Cortex of kidney (tissue), 1 donor: ENCODE measurements at places on chromosomes 1 and 21.

DNA sequence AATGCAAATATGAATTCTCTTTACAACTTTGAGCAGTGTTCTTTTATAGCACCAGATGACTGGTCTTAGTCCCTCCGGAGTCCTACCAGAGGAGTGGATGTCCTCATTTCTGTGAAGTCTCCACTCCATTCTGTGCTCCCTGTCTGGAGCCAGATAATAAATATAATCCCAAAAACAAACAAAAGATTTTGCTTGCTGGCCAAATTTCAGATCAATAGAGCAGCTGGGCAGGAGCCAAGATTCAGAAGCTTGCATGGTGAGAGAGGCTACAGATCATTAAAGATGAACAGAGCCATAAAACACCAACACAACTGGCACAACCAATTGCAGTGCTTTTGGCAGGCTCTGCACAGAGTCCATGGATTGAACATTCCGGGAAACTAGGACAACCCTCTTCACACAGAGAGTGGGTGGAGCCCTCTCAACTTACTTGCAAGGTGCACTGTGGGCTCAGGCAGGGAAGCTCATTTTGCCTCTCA, 231.5 kb upstream of the SNX7 start:
- DNase-seq, result no peak

DNA sequence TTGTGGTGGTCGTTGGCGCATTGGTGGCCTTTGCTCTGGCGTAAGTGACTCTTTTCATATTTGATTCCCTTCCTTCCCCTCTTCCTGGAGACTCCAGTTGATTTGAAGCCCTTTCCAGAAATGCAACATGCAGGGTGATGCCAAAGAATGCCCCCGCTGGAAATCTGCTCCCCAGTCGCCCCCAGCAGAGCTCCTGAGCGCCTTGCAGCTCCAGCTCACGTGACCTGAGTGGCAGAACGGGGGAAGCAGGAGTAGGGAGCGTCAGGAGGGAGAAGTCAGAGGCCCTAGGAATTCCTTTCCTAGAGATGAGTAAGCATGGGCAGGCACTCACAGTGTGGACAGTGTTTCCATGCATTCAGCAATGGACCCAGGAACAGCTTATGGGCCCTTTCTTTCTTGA, 255.9 kb downstream of the CACNA1E start:
- no peak for DNase-seq

GRCh38 chr1:6588128-6588892, 8.5 kb downstream of the ZBTB48 start:
- DNase-seq, result no peak

DNA sequence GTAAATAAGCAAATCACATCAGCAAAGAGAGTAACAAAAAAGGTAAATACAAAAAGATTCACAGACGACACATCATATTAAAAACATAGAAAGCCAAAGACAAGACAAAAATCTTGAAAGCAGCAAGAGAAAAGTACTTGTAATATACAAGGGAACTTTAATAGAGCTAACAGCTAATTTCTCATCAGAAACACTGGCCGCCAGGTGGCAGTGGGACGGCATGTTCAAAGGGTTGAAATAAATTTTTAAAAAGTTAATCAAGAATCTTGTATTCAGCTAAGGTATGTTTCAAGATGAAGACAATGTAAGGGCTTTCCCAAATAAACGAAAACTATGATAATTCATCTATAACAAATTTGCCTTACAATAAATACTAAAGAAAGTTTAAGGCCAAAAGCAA, 358.1 kb downstream of the LRRIQ3 start:
- no peak for DNase-seq

GRCh38 chr1:224929335-224930237, at the start of gene DNAH14:
Gene DNAH14 (plus strand): TSS chr1:224929675. CDS start chr1:224952703, 23,028 bp downstream.
- no peak for DNase-seq

DNA sequence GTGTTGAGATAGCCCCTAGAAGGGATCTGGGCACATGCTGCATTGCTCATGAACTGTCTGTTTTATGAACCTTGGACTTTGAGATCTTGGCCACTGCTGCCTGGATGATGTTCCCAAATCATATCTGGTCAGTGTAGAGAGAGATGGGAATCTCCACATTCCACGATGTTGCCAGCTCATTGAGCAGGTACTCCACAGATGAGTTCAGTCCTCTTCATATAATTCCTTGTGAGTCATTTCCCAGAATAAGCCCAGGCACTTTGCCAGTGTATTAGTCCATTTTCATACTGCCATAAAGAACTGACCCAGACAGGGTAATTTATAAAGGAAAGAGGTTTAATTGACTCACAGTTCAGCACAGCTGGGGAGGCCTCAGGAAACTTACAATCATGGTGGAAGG, 254.0 kb upstream of the RUNX1 start:
- no peak for DNase-seq

DNA sequence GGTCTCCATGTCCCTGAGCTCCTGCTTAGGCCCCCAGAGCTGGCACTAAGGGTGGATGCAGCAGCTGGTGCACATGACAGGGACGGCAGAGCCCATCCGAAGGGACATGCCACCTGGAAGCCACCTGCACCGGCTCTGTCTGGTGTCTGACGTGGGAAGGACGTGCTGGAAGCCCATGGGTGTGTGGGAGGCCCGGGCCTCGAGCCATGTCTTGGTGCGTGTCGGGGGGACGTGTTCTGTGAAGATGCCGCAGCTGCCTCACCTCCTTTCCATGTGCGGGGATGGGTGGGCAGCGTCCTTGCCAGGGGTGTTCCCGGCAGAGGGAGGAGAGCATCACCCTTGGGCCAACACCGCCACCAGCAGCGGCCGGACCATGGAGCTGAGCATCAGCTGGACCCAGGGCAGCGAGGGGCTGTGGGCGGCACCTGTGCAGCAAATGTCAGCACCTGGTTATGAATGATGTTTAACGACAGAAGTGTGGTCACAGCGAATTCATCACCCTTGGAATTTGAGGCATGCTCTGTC, 15.5 kb upstream of the POFUT2 start:
- no peak for DNase-seq

- no peak for DNase-seq
These were observed 11.8 kb downstream of the PATJ start for GRCh38 chr1:61753998-61754508.

GRCh38 chr1:210405316-210405715, 76.6 kb downstream of the HHAT start:
- no peak for DNase-seq

- DNase-seq, result no peak
These were observed 61.7 kb downstream of the KCNN3 start for GRCh38 chr1:154808261-154808908.

- DNase-seq, result no peak
These were observed 91.9 kb upstream of the TSPAN2 start for GRCh38 chr1:115181231-115181630.

GRCh38 chr1:192080684-192081083, 77.6 kb upstream of the RGS18 start:
- no peak for DNase-seq

DNA sequence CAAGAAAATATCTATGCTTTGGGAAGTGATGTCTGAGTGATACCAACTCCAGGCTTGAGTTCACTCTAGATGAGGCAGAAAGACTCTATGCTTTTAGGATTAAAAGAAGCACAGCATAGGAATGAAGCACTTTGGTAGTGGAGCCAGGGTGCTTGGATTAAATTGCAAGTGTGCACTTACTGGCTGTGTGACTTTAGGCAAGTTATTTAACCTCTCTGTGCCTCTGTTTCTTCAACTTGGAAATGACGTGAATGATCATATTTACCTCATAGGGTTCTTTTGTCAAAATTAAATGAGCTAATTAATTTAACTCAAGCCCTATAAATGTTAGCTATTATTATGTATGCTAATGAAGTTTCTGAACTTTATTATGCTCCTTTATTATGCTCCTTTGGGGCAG, 446.1 kb downstream of the TTLL7 start:
- no peak for DNase-seq

- DNase-seq, result no peak
These were observed 83.6 kb downstream of the SIK1 start for GRCh38 chr21:43343095-43343991.

DNA sequence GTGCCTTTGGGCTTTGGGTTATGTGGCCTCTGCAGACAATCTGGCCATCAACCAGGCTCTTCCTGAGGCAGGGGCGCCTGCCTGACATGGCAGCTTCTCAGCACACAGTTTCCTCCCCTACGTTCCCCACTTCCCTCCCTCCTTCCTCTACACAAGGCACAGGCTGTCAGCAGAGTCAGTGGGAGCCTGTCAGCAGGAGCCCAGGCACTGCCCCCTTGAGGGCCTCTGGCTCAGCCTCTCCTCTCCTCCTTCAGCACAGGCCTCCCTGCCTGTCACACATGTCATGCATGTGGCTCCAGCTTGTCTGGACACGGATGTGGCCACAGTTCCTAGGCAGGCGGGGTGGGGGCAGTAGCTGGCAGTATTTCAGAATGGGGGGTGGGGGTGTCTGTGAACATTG, 52.2 kb upstream of the ARTN start:
- no peak for DNase-seq

DNA sequence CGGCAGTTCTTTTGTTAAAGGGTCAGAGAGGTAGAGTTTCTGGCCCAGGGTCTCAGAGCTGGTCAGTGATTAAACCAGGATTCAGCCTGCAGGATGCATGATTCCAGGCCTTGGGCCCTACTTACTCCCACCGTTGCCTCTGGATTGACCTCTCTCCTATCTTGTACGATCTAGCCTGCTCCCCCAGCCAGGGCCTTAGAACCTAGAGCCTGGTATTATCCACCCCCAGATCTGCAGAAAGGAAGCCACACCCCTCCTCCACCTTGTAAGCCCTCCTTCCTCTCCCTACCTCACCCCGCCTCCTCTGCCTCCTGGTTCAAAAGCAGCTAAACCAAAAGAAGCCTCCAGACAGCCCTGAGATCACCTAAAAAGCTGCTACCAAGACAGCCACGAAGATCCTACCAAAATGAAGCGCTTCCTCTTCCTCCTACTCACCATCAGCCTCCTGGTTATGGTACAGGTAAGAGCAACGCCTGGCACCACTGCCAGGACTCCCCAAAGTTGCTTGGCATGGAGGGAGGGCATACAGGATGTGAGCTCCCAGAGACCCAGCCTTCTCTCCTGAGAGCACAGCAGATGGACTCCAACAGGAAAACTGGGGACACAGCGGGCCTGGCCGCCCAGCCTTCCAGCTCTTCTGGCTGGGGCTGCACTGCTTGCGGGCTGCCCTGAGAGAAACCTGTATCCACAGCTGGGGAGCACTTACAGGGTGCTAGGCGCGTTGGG, at the start of gene CD52:
TSS of gene CD52 (plus strand) at position 347 of the 726 bp plus-strand sequence. CDS start at position 407, 60 bp downstream.
- DNase-seq, result no peak

GRCh38 chr1:239719642-239720258, 333.4 kb downstream of the CHRM3 start:
- no peak for DNase-seq

GRCh38 chr1:164701189-164701761, 142.3 kb downstream of the PBX1 start:
- DNase-seq, result no peak

DNA sequence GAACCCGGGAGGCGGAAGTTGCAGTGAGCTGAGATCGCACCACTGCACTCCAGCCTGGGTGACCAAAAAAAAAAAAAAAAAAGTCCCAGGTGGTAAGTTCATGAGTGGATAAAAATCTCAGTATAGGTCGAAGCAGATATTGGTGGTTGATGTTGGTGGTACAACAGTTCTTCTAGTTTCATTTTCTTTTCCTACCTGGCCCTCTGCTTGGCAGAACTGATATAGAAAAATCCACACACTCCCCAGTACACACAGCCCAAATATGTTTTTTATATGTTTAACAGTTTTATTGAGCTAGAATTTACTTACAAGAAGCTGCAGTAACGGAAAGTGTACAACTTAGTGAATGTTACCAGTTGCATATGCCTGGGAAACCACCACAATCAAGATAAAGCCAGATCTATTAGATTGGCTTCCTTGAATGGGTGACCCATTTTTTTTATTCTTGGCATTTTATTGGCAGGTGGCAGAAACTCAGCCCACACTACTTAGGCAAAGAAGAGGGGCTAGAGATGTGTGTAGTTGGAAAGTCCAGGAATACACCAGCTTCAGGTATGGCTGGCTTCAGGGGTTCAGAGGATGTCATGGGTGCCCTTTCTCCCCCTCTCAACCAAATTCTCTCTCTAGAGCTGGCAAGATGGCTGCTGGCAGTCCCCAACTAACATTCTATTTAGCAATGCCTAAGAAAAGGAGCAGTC, 118.3 kb upstream of the SLC25A33 start:
- DNase-seq, result no peak

DNA sequence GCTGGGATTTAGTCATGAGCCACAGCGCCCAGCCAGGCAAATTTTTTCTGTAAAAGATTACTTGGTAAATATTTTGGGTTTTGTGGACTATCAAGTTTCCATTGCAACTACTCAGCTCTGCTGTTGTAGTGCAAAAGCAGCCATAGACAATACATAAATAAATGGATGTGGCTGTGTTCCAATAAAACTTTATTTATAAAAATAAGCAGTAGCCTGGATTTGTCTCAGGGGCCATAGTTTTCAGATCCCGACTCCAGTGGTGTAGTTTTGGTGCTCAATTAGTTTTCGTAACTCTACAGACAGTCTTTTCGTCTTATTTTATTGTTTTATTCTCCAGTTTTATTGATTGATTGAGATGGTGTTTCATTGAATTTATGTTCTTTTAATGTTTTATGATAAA, 80.1 kb upstream of the IVNS1ABP start:
- no peak for DNase-seq

- DNase-seq, result no peak
These were observed 46.3 kb downstream of the IER5 start for GRCh38 chr1:181134543-181135436.

- DNase-seq, result no peak
These were observed 11.4 kb upstream of the FAM163A start for GRCh38 chr1:179731643-179732042.

DNA sequence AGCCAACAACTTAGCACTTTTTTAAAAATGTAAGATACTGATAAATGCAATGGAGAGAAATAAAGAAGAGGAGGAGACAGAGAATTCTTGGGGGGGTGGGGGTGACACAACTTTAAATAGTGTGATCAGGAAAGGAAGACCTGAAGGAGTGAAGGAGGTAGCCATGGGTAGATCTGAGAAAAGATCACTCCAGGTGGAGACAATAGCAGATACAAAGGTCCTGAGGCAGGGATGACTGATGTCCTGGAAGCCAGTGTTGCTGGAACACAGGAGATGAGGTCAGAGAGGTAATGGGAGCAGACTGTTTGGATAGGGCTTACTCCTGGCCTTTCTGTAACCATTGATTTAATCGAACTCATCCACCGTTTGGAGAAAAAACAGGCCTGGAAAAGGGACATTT, 24.6 kb upstream of the TRABD2B start:
- DNase-seq, result no peak

DNA sequence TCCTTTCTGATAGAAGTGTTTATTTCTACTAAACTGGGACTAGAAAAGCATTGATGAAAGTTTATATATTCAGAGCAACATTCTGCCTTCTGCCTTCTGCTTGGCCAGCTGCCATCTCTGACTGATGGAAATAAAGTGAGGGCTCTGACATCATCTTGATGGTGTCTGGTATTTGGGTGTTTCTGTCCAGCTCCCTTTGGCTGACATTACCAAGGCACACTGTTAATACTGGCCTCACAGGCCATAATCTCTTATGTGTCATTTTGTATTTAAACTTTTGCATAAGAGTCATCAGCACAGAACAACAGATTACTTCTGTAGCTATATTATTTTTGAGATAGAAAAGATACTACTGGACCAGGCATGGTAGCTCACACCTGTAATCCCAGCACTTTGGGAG, 216.9 kb downstream of the RYR2 start:
- no peak for DNase-seq
